ENCODE measurements at places on chromosomes 3 and 15.

GRCh38 chr3:150729682-150730360, 26.1 kb upstream of the ERICH6 start:
- DNase-seq: no peak

- no peak for DNase-seq
Observed at GRCh38 chr3:113018536-113019181, 27.9 kb downstream of the GTPBP8 start.

- DNase-seq: no peak
Observed at GRCh38 chr3:155730843-155731242, 14.0 kb downstream of the PLCH1 start.

DNA sequence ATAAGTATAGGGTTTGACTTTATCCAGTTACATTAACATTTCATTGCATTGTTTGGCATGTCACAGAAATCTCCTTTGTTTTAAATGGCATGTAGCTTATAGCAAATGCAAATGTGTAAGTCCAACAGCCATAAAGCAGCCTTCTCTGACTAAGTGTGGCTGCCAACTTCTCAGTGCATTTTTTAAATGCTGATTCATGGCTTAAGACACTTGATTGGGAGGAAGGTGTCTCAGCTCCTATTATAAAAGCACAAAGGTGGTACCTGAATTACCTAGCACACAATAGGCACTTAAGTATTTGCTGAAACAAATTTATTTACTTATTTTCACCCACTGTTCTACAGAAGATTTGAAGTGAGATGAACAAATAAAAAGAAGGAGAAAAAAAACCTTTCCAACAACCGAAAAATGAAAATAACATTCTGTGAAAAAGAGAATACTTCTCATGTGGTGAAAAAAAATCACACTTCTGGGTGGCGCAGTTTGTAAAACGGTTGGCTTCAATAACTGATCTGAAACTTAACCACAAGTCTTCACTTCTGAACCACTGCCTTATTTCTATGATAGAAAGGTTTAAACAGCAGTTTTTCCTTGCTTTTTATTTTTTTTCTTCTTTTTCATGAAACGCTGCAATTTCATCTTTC, 105.5 kb upstream of the ICE2 start:
- no peak for DNase-seq

- no peak for DNase-seq
Observed at GRCh38 chr3:195001961-195002861, 268.7 kb downstream of the XXYLT1 start.

- no peak for DNase-seq
Observed at GRCh38 chr3:52339612-52340011, 23.5 kb downstream of the DNAH1 start.

- no peak for DNase-seq
Observed at GRCh38 chr15:33438396-33438795, 127.6 kb downstream of the RYR3 start.

GRCh38 chr15:94230883-94231722, at the start of gene MCTP2:
Gene MCTP2, plus strand, starts transcription at chr15:94231561. Its CDS starts 66,705 bp downstream, at chr15:94298266.
- DNase-seq: no peak

GRCh38 chr15:71712182-71712581, 98.2 kb upstream of the NR2E3 start:
- DNase-seq: no peak

DNA sequence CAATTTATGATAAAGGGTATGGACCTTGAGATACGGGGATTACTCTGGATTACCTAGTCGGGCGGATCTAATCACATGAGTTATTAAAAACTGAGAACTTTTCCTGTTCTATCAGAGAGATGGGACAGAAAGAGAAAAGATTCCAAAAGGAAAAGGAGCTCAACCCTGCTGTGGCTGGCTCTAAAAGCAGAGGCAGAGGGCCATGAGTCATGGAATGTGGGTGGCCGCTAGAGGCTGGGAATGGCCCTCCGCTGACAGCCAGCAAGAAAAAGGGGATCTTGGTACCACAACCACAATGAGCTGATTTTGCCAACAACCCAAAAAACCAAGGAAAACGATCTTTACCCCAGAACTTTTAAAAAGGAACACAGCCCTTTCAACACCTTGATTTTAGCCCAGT, 210.0 kb downstream of the MAGI1 start:
- no peak for DNase-seq

DNA sequence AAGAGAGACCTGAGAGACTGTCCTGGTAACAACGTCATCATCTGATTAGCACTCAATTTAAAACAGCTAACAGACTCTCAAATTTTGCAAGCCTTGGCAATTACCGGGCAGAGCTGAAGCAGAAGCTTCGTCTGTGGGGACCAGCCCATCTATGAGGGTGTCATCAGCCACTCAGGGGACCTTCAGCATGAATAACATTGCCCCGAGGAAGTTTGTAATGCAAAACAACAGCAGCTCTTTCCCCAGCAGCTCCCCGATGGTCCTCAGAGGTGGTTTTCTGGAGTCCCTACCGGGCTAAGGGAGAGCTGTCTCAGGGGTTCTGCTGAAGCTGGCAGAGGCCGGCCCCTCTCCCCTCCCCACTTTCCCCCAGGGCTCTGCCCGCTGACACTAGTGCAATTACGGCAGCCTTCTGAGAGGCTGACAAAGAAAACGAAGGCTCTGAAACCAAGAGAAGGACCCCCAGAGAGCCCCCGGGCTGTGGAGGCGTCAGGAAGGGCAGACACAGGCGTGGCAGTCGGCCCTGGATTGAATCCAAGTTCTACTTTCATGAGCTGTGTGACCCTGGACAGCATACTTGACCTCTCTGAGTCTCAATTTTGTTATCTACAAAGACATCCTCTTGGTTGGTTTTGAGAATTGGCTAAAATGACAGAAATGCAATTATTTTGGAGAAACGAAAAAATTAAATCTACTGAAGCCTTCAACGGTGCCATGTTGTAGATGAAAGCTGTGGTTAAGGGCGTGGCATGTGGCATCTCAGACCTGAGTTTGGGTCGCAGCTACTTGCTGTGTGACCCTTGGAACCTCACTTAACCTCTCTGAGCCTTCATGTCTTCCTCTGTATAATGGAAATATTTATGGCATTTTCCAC, 102.1 kb upstream of the TLE3 start:
- no peak for DNase-seq

DNA sequence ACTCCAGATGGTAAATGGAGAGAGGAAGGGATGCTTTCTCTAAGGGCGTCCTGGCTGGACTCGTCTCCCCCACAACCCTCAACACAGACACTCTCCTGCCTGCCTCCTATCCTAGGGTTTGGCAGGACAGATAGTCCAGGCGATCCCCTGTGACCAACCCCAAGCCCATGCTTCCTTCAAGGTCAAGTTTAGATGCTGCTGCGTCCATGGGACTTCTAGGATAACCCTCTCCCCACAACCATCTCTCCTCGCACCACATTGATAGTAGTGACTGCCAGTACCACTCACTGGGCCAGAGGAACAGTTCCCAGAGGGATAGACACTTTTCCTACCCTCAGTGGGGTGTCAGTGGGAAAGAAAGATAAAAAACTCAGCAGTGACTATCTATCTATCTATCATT, 166.0 kb downstream of the ABHD5 start:
- DNase-seq: no peak

GRCh38 chr3:107488942-107489341, 33.8 kb upstream of the BBX start:
- DNase-seq: no peak

- DNase-seq: no peak
Observed at GRCh38 chr3:158167737-158168557, 58.1 kb downstream of the RSRC1 start.

DNA sequence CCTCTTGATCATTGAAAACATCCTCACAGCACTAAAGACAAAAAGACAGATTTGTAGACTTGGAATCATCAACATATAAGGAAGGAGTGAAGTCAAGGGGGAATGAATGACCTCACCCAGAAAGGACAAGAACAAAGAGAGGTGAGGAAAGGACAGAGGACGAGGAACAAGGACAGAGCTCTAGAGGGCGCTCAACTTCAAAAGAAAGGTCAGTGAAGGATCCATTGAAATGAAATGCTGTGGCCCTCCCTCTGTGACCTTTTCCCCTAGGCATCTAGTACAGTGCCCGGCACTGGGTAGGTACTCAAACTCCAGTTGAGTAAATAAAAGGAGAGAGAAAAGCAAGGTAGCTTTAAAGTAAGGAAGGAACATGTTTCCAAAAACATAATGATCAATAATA, 2.6 kb downstream of the ATP8B4 start:
- DNase-seq: no peak

- DNase-seq: no peak
Observed at GRCh38 chr3:7226393-7226792, 365.5 kb downstream of the GRM7 start.

DNA sequence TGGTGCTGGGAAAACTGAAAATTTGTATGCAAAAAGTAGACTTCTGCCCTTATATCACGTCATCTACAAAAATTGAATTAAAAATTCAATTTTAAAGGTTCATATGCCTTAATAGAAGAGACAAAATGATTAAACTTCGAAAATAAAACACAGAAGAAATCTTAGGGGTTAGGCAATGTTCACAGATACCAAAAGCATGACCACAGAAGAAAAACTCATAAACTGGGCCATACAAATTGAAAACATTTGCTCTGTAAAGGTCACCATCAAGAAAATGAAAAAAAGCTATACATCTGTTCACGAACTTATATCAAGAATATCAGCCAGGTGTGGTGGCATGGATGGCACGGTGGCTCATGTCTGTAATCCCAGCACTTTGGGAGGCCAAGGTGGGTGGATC, 245.1 kb downstream of the PCCB start:
- DNase-seq: no peak

- no peak for DNase-seq
Observed at GRCh38 chr3:159824333-159824732, 164.3 kb upstream of the IL12A start.

- DNase-seq: no peak
Observed at GRCh38 chr15:98626153-98626552, 22.2 kb upstream of the IGF1R start.

- DNase-seq: no peak
Observed at GRCh38 chr15:84111575-84111974, 124.0 kb upstream of the GOLGA6L4 start.

GRCh38 chr3:64888165-64888564, 200.4 kb upstream of the ADAMTS9 start:
- no peak for DNase-seq

DNA sequence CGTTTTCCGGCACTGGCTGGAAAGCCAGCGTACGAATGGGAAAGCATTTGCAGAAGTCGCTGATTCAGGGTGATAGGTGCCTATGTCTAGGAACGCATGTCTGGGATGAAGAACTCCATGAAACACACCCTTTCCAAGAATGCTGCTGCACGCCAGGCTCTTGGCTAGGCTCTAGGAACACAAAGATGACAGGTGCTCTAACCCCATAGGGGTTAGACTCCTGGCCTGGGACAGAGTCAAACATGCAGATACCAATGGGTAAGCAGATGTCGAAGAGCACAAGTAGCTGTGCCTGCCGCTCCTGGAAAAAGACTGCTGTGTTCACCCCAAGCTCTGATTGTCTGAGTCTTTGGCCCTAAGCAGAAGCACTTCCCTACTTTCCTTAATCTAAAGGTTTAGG, 180.9 kb upstream of the UBE3A start:
- DNase-seq: no peak

GRCh38 chr3:194785315-194785714, 99.6 kb downstream of the FAM43A start:
- DNase-seq: no peak

DNA sequence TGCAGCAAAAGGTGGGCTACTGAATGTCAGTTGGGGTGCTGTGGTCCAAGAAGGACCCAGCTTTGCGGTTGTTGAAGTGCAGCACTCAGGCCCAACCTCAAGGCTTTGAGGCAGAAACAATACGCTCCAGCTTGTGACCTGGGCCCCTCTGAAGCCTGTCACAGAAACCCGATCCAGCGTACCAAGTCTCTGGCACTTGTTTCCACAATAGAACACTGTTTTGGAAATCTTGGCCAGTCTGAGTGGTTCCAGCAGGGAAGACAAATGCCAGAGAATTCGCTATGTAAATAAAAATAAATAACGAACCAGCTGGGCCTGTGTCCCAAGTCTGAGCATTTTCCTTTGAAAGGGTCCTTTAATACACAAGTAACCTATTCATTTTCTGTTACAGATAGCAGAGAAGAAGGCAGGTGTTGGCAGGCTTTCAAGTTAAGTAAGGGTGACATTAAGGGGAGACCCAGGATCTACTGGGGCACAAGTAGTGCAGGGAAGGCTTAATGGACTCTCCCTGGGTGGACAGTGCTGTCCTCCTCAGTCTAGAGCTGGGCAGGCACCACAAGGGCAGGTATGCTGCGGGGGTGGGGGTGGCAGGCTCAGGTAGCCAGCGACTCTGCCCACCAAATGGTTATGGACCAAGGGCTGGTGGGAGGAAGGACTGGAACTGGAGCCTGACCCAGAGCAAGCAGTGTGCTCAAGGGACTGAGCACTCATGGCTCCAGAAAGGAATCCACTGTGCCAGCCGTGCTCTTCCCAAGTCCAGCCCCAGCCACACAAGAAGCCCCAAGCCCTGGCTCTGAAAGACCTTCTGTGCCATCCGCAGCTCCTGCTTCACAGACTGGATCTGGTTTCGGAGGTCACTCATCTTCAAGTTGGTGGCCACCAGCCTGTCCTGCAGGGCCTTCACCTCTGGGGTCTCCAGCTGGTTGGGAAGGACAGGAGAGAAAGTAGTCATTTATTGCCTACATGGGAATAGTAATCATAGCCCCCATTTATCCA, 26.3 kb downstream of the CCDC13 start:
- no peak for DNase-seq

GRCh38 chr3:149609595-149609994, 48.2 kb downstream of the WWTR1 start:
- DNase-seq: no peak

GRCh38 chr3:133891662-133892378, 3.9 kb downstream of the RAB6B start:
- no peak for DNase-seq

DNA sequence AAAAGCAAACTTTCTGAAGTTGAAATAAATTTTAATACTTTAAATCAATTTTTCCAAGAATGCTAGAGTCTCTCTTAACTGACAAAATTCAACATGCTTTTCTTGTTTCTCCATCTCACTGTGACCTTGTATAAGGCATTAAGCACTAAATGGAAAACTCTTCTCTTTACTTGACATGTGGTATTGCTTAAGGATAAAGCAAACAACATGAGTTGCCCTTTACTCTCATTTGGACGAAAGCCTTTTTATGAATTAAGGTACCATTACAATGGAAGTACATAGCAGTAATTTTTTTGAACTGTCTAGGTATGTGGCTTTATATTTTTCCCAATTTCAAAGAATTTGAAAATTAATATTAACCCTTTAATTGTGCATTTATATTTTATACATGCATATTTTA, 1.4 kb downstream of the STRIT1 start:
- no peak for DNase-seq

DNA sequence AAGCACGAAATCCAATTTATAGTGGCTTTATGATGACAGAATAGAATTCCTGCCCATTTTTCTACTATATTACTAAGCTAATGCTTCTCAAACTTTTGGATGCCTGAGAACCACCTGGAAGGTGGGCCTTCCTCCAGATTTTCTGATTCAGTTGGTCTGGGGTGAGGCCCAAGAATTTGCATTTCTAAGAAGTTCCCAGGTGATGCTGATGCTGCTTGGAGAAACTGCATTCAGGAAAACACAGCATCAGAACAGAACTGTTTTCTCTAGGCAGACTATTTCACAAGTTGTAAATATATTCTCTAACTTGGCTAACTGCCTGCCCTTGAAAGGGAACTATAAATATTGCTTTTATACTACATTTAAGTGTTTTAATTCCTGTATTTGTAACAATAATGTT, 644.9 kb upstream of the DPPA4 start:
- DNase-seq: no peak

GRCh38 chr15:58511599-58511987, 79.8 kb downstream of the LIPC start:
- DNase-seq: no peak
